ENCODE measurements at places on chromosomes 5 and 9. TPM values are rescaled to one million over a fixed set of nuclear protein-coding genes. Genes with fewer than 3 reads are reported as not detected.

The ESM1 gene
- total RNA-seq = 0.49 TPM

The SH3RF2 gene
- 0.25 TPM for total RNA-seq

The SPINK6 gene
- not detected for total RNA-seq

The BTNL3 gene
- total RNA-seq = not detected

The TAF11L10 gene
- total RNA-seq = not detected

The PCDHB15 gene
- 16.0 TPM for total RNA-seq

The ADGRV1 gene
- total RNA-seq = 150 TPM

The FOXD4 gene
- total RNA-seq = 0.74 TPM
